HCT116 (cell line): ENCODE measurements at places on chromosomes 4 and X.

- H3K27ac ChIP-seq, result no peak overlapping the region; the same call in 1 of the 2 replicates
- no peaks in the 10 kb centered on the region for H3K4me1 ChIP-seq
- no peaks in the 10 kb centered on the region for H3K27me3 ChIP-seq
- H3K4me3 ChIP-seq, result no peak overlapping the region
- DNase-seq, result no peak
These were observed 70.1 kb downstream of the PRSS12 start for GRCh38 chr4:118282692-118283091.

- H3K27ac ChIP-seq, result no peak overlapping the region
- H3K27me3 ChIP-seq, result no peaks in the 10 kb centered on the region
- DNase-seq, result peak; percentile 22
- H3K4me3 ChIP-seq, result no peak overlapping the region
- no peaks in the 10 kb centered on the region for H3K4me1 ChIP-seq
These were observed 392.9 kb downstream of the UNC5C start for GRCh38 chr4:95155759-95156451.

GRCh38 chr4:87339440-87339839 lies 16.8 kb upstream of the HSD17B13 start:
- no peak overlapping the region for H3K4me3 ChIP-seq
- no peaks in the 10 kb centered on the region for H3K27me3 ChIP-seq
- DNase-seq, result no peak

- no peaks in the 10 kb centered on the region for H3K27me3 ChIP-seq
- no peak for DNase-seq
- no peak within 1 kb of the TSS for H3K27ac ChIP-seq
- H3K4me3 ChIP-seq, result no peak within 1 kb of the TSS
- peaks cover 22% of the 10 kb centered on the region for H3K4me1 ChIP-seq
These were observed at the start of gene PDGFRA for GRCh38 chr4:54228961-54229501. Gene PDGFRA, plus strand, starts transcription at chr4:54229293. Its CDS starts 29,476 bp downstream, at chr4:54258769.

- no peaks in the 10 kb centered on the region for H3K36me3 ChIP-seq
- H3K27me3 ChIP-seq, result no peaks in the 10 kb centered on the region
- H3K4me1 ChIP-seq, result peaks cover 7% of the 10 kb centered on the region
- no peak overlapping the region for H3K4me3 ChIP-seq
- DNase-seq, result no peak
- no peak overlapping the region for H3K27ac ChIP-seq
These were observed 27.0 kb downstream of the KDM6A start for GRCh38 chrX:44899946-44900345.
